ENCODE measurements at places on chromosomes 4 and X.

- DNase-seq, result no peak
These were observed 29.8 kb downstream of the FAM149A start for GRCh38 chr4:186134257-186134656.

- no peak for DNase-seq
These were observed 3.8 kb upstream of the RADX start for GRCh38 chrX:106608016-106608415.

GRCh38 chr4:145541346-145541745, 59.7 kb downstream of the SMAD1 start:
- DNase-seq, result no peak

GRCh38 chrX:21132686-21133393, 241.4 kb upstream of the CNKSR2 start:
- no peak for DNase-seq

DNA sequence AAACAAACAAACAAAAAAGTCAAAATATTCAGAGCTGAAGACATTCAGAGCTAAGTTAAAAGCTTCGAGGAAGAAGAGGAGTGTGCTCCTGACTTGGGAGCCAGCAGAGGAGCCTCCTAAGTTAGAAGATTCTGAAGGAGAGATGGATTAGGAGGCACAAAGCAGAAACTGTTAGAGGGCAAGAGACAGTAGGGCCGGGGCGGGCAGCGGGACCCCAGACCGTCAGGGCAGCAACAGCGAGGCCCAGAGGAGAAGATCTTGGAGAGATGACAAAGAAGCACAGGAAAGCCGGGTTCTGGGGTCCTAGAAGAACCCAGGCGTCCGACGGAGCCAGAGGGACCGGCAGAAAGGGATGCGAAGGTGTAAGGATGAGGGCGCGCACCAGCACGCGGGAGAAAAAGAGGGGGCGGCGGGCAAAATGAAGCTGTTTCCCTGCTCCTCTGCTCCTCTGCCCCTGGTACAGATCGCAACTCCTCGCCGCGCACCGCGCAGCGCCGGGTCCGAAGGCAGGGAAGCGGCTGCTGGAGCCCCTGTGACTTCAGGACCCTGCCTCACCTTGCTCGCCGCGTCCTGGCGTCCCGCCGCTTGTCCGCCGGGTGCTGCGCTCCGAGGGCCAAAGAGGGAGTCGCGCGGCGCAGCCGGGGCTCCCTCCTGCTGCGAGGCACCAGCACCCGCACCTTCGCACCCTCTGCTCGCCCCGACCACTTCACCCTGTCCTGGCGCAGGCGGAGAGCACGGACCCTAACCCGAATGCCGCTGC, 477 bp downstream of the KLHL13 start:
- DNase-seq, result no peak

DNA sequence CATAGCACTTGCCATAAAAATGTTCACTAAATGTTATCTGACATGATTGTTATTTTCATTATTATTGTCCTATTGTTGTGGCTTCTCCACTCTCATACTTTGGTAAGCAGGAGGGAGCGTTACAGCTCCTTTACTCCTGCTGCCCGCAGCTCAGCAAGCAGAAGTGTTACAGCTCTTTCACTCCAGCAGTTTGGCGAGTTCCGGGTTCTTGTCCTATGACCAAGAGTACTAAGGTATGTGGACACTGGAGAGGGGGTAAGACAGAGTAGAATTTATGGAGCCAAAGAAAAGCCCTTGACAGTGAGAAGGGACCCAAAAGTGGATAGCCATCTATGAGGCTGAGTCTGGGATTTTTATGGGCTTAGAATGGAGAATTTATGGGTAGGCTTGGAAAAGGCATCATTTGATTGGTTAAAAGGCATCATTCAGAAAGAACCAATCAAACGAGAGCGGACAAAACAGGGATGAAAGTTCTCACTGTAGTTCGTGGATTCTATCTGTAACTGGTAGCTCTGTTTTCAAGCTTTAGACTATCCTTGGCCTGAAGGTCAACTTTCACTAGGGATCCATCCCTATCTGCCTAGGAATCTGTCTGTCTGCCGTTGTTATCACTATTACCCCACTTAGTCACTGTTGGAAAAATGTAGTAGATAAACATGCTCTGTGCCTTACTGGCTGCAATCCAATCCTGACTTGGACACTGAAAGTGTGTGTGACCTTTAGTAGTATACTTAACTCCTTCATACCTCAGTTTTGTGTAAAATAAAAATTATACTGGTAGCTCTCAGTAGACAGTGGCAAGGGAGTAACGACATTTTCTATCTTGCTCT, 545.6 kb upstream of the LCORL start:
- no peak for DNase-seq

DNA sequence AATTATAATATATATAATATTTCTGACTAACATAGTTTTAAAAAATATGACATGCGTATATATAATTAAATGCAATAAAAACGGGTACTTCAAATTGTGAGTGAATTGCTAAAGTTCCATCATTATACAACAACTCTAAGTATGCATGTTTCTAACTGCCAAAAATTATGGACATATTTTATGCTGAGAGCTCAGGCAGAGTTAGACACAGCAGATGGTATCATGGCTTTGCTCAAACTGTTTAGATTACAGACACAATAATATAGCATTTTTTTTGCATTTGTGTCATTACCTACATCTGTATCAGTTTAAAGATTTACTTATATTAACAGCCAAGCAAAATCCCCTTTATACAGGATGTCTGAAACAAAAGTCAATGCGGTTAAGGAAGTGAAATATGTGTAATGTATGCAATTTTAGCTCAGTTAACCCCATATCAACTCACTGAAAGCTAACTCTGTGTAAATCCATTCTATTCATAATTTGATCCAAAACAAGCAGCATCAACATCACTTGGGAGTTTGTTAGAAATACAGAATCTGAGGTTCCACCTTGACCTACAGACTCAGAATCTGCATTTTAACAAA, 119.1 kb upstream of the CNKSR2 start:
- DNase-seq, result no peak

DNA sequence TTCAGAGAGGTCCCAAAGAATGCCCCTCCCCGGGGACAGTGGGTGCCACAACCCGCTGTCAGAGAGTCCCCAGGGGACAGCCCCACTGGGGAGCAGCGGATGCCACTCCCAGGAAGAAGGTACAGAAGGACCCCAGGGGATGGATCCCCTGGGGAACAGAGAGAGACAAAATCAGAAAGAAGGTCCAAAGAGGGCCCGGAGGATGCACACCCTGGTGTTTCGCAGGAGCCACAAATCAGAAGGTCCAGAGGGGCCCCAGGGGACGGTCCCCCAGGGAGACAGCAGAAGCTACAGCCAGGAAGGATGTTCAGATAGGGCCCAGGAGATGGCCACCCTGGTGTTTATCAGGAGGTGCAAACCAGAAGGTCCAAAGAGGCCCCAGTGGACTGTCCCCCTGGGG, 1.4 kb downstream of the TEX13D start:
- no peak for DNase-seq

DNA sequence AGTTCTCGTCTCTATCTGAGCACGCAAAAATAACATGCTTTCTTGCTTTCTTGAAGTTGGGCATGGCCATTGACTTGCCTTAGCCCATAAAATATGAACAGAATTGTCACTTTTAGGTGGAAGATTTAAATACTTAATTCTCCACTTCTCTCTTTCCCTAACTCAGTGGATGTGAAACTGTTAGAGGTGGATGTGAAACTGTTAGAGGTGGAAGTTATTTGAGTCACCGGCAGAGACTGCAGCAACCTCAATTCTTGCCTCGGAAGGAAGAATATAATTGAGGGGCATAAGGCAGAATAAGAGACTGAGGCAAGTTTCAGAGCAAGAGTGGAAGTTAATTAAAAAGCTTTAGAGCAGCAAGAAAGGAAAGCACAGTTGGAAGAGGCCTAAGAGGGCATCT, 2.8 kb upstream of the PARM1 start:
- no peak for DNase-seq

DNA sequence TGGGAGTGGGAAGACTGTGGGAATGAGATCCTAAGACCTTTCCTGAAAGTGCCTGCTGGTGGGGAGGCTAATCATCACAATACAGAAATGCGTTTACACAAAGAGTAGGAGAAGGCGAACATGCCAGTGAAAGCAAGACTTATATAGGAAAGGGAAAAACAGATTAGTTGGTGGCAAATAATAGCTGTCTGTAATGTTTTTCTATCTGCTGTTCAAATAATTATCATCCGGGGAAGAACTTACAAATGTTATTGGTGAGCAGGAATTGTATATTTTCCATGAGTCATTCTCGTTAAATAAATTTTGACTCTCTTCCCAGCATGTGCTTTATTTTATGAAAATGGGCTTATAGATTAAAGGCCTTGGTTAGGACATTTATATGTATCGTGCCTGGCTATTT, 196.5 kb downstream of the ARHGAP10 start:
- no peak for DNase-seq

DNA sequence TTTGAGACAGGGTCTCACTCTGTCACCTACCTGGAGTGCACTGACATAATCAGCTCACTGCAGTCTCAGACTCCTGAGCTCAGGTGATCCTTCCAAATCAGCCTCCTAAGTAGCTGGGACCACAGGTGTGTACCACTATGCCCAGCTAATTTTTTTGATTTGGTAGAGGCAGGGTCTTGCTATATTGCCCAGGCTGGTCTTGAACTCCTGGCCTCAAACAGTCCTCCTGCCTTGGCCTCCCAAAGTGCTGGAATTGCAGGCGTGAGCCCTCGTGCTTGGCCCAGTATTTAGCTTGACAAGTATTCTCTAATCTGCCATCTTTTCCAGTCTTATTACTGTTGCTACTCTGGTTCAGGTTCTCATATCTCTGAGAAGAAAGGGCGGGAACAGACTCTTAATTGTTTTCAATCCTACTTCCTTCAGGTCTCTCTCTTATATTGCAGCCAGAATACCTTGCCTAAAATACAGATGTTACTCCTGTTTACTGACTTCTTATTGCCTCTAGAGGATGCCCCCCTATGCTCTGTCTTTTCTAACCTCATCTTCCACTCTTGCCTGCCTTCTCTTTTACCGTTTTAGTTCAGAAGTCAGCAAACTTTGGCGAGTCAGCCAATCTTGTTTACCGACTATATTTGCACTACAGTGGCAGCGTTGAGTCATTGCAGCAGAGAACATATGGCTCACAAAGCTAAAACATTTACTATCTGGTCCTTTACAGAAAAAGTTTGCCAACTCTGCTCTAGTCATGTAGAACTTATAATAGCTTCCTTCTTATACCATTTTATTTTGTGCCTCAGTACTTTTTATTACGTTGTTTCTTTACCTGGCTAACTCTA, 19.0 kb downstream of the MRPL1 start:
- no peak for DNase-seq

DNA sequence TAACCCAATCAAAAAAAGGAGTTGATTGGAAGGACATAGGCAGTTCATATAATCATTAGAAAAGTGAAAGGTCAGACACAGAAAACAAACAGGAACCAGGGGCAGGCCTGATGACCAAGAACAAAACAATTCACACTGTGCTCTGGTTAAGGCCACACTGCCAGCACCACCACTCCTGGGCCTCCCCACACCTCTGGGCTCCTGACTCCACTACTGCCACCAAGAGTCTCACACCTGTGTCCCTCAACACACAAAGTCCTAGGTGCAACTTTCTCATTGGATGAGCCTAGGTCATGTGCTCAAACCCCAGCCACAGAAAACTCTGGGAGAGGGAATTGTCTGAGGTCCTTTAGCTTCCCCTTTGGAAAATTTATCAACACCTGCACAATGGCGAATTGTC, 11.1 kb upstream of the FAM9C start:
- no peak for DNase-seq

DNA sequence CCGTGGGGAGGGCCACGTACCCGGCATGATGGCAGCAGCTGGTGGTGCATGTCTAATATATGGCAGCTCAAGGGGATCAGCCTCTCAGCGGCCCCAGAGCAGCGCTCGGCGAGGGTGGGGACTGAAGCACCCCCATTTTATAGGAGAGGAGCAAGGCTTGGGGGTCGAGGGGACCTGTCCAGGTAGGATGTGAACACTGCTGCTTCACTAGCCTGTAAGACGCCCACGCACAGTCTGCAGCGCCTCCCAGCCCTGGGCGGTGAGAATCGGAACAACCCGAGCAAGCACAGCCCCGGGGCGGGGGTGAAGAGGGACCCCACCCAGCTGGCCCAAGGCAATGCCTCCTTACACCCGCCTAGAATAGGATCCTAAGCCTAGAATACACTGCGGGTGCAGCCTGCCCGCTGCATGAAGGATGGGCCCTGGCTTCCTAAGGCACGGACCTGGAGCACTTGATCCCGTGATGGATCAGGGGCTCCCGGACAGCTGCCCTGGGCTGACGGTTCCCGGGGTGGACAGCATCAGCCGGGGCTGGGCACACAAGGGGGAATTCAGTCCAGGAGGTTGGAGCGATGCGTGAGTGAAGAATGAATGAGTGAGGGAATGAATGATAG, 17.6 kb downstream of the ADRA2C start:
- DNase-seq, result no peak

DNA sequence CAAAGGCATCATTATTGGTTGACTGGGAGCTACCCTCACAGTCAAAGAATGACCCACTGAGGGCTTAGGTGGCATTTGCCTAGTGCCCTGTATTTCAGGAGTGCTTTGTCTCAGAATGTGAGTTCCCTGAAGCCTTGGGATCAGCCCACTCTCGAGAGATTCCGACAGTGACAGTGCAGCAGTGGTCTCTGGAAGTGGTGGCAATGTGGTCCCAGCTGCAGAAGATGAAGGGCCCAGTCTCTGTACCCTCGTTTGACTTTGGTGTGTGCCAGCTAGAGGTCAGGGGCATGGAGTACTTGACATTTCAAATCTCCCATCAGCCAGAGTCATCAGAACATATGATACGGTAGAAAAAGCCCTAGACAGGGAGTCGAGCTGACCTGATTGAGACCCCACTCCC, 153.7 kb downstream of the EFNB1 start:
- no peak for DNase-seq

DNA sequence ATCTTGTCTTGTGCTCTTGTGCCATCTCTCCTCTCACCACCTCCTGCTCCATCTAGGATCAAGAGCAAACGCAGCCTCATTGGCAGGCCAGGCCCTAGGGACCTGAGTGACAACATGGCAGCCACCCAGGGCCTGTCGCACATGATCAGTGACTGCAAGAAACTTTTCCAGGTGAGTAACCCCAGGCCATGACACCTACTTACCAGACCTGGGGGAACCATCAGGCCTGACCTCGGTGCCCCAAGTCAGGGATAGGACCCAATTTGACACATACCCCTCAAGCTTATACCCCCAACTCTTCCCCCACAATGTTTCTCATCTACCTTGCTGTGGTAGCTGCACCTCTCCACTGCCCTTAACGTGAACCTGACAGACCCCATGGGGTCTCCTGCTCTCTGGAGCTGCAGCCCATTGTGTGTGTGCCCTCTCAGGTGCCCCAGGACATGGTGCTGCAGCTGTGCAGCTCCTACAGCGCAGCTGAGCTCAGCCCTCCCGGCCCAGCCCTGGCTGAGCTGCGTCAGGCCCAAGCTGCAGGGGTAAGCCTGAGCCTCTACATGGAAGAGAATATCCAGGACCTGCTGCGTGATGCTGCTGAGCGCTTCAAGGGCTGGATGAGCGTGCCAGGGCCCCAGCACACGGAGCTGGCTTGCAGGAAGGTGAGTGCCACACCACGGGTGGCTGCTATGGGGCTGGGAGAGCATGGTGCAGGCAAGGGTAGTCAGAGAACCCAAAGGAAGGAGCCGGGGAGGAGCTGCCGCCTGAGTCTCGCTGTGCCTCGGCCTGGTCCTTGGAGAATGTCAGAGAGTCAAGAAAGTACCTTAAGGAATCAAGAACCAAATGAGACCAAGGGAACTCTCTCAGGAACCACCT, 74.8 kb downstream of the STARD8 start:
- no peak for DNase-seq

All from stimulated activated CD8-positive, alpha-beta memory T cell treated with anti-CD3 and anti-CD28 coated beads, Interleukin-4, amount 100 ng/mL, for 4 hours (primary cell).